ENCODE measurements at places on chromosomes 12 and 14.

DNA sequence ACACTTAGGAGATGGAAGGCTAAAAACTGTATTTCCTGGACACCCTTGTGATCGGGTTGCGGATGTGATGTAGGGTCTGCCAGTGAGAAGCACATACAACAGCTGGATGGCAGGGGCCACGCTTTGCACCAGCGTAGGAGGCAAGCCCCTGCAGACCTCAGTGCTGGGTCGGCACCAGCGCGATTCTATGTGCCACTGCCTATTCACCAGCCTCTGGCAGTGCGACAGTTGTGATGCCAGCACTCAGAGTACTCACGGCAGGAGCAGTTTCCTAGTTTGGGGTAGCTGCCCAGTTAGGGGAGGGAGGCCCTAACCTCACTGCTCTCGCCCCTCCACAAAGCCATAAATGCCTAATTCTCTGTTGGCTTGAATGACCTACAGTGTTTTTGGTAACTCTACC is 31.6 kb downstream of the SPTLC2 start:
- DNase-seq = no peak

GRCh38 chr12:95205685-95206084 is 11.6 kb downstream of the FGD6 start:
- DNase-seq = no peak

DNA sequence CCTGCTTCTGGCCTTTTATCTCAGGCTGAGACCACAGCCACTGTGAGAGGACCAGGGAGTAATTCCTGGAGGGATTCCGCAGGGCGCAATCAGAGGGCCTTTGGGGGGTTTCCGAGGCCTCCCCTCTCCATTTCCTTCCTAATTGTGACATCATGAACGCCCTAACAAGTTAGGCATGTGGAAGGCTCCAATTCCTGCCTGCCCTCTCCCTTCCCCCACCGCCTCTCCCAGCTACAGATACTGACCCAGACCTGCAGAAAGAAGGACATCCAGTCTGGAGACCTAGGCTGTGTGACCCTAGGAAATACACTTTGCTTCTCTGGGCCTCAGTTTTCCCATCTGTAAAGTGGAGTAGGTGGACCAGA is 637.9 kb downstream of the MED13L start:
- no peak for DNase-seq

GRCh38 chr14:23725980-23726710 is 90.0 kb downstream of the DHRS2 start:
- DNase-seq = no peak

DNA sequence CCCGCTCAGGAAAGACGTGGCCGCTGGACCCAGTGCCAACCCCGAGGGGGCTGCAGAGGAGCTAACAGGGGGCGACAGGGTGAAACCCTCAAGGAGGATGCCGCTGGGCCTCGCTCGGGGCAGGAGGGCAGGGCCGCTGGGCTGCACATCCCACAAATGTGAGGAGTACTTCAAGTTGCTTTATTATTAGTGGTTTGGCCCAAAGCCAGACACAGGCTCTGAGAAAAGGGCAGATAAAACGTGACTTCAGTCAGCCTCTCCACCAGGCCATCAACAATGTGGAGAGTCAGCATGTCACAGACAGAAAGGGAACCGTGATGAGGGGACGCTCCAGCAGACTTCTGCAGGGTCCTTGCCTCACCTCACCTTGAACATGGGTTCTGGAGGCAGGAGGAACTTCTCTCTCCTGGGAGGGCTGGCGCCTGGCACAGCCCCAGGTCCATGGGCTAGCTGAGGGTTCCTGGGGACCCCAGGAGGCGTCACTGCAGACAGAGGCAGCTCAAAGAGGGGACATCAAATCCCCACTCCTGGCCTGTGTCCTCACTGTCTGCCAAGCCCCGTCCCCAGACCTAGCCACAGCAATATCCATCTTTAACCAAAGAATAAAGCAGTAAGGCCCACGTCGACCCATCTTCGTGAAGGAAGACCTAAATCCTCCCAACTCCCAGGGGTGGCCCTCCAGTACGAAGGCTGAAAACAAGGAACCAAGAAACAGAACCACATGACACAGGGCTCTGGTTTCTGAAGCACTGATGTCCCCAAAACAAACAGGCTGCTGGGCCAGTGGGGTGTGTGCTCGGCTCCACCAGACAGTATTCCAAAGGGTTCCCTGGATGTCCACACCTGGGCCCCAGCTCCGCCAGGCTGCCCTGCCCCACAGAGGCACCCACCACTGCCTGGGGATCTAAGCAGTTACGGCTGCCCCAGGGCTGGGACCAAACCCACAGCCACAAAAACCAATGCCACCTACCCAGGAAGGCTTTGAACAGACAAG is 35.1 kb downstream of the CCDC85C start:
- no peak for DNase-seq

DNA sequence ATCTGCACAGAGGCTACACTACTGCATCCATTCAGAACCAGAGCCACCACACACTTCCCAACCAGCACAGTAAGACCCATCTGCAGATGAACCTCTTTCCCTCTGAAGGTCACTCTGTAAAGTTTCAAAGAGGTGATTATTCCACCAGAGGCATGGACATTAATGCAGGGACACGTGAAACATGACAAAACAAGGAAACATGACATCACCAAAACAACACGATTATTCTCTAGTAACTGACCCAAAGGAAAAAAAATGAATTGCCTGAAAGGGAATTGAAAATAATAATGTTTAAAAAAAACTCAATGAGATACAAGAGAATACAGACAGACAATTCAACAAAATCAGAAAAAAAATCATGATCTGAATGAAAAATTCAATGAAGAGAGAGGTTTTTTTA is 139.1 kb downstream of the RERGL start:
- no peak for DNase-seq

GRCh38 chr12:51187370-51187987 is 14.5 kb upstream of the TFCP2 start:
- DNase-seq = no peak

DNA sequence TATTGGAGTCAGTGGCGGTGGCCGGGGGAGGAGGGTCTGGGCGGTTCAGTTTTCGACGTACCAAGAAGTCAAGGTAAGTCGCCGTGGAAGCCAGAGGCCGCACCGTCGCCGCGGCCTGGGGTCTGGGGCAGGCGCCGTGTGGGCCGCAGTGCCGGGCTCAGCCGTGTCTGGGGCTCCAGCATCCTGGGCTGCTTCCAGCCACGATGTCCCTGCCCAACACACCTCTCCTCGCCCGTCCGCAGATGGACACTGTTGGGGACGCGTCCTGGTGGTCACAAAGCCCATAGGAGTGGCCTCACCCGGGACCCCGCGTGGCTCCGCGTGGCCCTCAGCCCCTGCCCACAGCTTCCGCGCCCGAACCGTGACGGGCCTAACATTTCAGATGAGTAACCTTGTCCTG is 59.1 kb downstream of the FBRSL1 start:
- DNase-seq = no peak

DNA sequence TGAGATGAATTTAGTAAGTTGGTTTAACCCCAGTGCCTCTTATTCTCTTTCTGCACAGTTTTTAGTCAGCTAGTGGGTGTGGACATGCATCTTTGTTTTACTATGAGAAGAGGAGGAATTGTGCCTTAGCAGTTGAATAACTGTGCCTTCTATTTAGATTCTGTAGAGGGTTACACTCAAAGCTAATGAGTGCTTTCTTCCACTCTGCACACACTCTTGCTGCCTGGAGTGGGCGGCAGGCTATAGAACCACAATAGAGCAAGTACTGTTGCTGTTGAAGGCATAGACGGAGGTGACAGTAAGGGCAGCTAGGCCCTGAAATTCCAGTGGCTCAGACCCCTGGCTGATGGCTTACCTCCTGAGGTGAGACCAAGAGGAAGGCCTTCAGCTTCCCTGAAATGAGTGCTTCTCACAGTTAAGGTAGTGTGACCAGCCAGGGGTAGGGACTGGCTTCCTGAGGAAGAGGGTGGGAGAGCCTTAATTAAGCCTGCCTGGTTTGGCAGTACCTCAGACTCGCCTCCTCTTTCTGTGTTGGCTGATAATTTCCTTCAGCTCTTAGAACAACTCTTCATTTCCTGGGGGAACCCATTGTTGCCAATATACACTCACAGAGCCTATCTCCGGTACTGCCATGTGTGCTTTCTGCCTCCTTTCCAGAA is 24.7 kb downstream of the SUSD6 start:
- DNase-seq = no peak

- no peak for DNase-seq
Observed at GRCh38 chr14:74578479-74578878, 33.6 kb downstream of the LTBP2 start.

DNA sequence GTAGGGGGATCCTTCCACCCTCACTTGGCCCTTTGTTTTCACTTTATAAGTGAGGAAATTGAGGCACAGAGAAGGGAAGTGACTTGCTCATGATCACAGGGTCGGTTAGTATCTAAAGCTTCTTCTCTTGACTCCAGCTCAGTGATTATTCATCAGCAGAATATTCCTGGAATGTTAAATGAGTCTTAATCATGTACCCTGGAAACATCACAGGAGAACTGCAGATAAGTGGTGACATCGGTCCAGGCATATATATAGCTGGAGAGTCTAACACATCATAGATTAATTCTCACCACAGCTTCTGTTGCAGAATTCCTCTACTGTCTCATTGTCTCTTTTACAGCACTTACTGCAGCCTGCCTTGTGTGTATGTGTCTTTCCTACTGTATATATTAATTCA is 69.9 kb downstream of the PAH start:
- no peak for DNase-seq

DNA sequence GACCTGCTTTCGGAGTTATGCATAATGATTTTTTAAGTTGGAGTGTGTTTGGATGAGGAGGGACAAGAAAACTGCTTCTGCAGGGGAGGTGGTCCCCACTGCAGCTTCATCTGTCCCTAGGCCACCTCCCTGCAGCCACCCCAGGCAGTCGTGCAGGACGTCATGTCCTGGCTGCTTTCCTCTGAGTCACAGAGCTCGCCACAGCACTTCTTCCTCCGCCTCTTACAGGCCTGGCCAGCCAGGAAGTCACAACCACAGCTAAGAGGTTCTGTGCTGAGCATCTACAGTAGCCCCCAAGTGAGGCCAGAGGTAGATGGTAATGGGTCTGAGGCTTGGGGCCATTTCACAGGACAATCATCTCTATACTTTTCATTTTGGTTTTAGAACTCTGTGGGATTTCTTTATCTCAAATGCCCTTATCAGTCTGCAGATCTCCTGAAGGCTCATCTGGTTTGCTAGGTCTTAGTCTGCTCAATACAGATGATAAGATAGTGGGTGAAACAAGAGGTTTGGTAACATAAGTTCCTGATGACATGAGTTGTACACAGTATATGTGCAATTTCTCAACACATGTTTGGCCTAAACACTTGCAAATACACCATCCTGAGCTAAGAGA is 106.4 kb downstream of the ARF6 start:
- peak; percentile 57 for DNase-seq

DNA sequence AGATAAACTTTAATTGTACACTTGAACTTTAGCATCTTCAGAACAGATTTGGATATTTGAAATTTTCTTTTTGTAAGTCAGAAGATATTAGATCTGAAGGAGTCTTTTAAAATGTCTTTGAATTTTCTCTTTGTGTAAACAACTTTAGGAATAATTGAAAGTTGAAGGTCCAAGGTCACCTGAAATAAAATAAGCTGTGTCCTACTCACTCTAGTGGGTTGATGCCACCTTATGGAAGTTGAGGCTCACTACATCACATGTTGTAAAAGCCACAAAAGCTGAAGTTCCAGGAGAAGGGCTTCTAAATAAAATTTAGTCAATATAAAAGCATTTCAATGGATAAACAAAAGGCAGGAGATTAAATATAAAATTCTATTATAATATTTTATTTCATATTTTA is 122.0 kb upstream of the ATXN7L3B start:
- DNase-seq = no peak

DNA sequence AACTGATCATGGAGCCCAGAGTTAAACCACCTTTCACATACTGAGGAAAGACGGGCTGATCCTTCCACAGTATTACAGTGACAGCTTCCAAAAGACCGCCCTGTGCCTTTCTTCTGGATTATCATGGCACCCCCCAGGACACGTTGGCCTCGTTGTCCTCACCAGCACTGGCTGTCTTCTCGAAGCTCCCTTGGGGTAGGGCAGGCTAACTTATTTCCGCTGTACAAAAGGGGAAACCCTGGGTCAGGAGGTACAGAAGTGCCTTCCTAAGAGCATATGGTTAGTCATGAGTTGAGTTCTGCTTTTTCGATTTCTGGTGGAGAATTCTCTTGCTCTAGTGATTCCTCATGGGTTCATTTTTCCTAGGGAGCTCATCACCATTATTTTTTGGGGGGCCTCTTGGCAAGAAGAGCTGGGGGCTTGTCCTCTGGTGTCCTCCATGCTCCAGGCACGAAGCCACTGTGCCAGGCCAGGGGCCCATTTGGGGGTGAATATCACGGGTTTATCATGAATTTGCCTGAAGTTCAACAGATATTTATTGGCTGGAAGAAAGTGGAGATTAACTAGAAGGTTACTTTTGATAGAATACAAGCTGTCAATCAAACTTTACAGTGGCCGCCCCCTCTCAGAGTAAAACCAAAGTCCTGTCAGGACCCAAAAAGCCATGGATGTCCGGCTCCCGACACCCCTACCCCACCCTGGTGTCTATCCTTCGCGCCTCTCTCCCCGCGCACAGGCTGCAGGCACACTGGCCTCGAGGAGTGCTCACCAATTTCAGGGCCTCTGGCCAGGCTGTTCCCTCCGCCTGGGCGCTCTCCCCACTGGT is 8.8 kb upstream of the TRAF3 start:
- DNase-seq = no peak

- no peak for DNase-seq
Observed at GRCh38 chr14:95444132-95445129, 72.0 kb downstream of the SYNE3 start.

GRCh38 chr12:104319028-104319427 is 15.5 kb downstream of the EID3 start:
- no peak for DNase-seq

DNA sequence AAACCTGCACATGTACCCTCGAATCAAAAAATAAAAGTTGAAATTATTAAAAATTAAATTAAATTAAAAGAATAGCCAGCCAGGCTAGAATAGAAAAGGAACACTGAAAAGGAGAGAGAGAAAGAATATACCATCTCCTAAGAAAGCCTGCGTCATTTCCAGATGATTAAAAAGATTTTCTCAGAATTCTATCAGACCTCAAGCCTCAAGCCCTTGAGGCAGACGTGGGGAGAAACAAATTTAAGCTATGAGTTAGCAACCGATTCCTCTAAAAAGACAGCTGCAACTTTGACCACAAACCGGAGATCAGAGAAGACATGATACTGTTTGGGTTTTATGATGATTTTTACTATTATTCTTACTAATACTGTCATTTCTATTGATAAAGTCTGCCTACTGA is 138.3 kb downstream of the KSR2 start:
- no peak for DNase-seq

DNA sequence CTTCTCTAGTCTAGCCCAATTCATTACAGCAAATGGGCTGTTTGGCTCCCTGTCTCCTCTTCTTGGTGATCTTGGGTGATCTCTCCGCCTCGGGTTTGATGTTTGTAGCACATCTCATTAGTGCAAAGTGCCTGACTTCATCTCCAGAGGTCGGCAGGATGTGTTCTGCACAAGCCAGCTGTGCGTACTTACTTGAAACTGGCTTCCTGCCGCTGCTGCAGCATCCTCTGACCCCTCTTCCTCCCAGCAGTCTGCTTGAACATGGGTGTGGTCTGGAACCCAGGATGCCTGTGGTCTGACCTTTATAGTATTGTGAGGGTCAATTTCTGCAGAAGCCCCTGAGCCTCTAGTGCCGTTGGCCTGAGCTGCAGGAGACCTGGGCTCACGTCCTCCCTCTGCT is 99.2 kb downstream of the BEGAIN start:
- no peak for DNase-seq

Measured in stimulated activated CD8-positive, alpha-beta memory T cell treated with anti-CD3 and anti-CD28 coated beads, Interleukin-12 subunit alpha, Interleukin-12 subunit beta, amount 100 ng/mL, for 4 hours (primary cell).